SJSA1 (cell line): ENCODE measurements at places on chromosomes 5 and 9. TPM values are rescaled to one million over a fixed set of nuclear protein-coding genes. Genes with fewer than 3 reads are reported as not detected.

DNA sequence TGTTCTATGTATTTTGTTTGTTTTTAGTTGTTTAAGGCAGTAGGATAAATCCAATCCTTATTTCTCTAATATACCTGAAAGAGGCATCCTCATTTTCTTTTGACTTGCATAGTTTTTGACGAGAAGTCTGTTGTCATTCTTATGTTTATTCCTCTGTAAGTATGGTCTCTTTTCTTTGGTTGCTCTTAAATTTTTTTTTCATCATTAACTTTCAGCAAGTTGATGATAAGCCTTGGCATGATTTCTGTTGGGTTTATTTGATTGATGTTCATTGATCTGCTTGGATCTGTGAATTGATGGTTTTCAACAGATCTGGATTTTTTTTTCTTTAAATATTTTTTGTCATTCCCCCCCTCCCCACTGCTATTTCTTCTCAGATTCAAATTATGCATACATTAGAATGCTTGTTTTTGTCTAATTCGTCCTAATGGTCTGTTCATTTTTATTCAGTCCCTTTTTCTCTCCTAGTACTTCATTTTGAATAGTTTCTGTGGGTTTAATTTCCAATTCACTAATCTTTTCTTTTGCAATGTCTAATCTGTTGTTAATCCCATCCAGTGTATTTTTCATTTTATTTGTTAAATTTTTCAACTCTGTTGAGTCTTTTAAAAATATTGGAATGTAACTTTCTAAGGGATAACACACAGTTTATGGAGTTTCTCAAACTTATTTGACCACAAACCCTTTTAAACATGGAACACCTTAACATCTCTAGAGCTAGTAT is 495.9 kb downstream of the CSNK1G3 start:
- no peak for DNase-seq

The GAPVD1 gene
- 27.8 and 38.4 TPM in 2 replicates for total RNA-seq

- no peak for DNase-seq
Measured at GRCh38 chr5:159005062-159005461, 94.7 kb downstream of the EBF1 start.

DNA sequence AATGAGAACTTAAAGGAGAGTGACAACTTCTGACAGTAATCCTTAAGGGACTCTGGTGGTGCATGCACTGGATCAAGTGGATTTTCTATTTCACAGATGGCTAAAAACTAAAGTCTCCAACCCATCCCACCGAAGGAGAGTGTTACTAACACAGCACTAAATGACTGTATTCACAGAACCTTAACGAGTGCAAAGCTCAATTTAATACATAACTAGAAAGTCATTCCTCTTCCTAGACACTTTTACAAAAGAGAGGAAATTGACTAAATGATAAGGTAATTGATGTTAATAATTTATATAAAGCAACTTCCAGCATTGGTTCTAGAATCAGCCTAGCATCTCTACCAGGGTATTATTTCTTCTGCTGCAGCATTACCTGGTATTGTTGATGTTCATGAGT is 189.8 kb downstream of the ADAMTS12 start:
- no peak for DNase-seq

The CA9 gene
- not detected in 2 replicates for total RNA-seq

The SLC34A3 gene
- not detected in 2 replicates for total RNA-seq

The GAPT gene
- total RNA-seq = not detected in 2 replicates

The PCDHA6 gene
- not detected in 2 replicates for total RNA-seq

- DNase-seq = no peak
Measured at GRCh38 chr9:75149841-75150241, 61.5 kb downstream of the OSTF1 start.

GRCh38 chr5:177300236-177300880 is 3.2 kb downstream of the RAB24 start:
- peak; percentile 79 for DNase-seq

DNA sequence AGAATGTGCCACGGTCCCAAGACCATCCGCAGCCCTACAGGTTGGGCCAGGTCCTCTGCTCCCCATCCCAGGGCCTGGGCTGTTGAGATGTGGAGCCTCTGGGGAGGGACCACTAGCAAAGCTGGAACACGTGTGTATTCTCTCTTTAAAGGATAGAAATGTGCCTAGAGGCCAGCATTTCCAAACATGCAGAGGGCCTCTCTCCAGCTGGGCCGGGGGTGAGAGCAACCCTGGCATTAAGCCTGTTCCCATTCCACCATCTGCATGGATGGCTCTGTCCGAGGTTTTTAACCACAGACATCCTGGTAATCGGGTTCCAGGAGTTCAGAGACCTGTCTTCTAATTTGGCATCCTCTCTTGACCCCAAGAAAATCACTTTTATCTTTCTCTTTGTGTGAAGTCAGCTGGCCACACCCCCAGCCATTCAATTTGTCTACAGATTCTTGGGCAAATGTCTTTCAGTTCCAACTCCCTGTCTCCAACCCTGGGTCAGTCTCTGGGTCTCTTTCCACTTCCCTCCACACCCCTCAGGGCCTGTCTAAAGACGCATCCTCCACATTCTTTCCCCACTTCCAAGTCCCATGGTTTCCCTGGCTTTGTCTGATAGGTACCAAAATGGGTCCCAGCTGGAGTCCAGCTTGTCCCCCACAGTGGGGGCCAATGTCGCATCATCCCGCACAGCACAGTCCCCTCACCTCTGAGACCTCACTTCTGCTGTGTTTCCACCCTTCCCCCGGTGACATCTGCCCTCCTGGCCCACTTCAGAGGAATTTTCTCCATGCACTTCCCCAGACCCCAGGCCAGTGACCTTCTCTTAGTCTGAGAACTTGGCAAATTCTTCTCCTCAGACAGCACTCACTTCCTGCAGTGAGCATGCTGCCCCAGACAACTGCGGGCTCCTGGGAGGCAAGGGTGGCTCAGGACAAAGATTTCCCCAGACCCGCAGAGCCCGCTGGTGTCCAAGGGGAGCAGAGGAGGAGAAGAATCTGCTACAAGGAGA is 56.8 kb downstream of the PTPDC1 start:
- no peak for DNase-seq
